SHP77 (cell line): ENCODE measurements at places on chromosomes 16 and 17.
A peak's percentile ranks its signal among the peaks of the same experiment; 100 is the strongest.

GRCh38 chr17:45792995-45793755 lies 9.1 kb downstream of the CRHR1 start:
- DNase-seq = no peak

DNA sequence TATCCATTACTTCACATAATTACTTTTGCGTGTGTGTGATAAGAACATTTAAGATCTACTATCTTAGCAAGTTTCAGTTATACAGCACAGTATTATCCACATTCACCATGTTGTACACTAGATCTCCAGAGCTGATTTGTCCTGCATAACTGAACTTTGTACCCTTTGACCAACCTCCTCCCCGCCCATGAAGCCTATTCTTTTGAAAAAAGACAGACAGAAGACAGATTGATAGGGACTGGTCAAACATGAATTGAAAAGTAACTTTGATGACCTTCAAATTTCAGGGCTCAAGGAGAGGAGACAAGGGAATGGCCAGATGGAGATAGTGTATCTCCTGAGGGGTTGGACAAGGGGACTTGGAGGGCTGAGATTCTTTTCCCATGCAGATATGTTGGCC lies 96.3 kb downstream of the CMC2 start:
- DNase-seq = no peak

GRCh38 chr17:48113201-48113676 lies 5.7 kb downstream of the SNX11 start:
- DNase-seq = no peak

DNA sequence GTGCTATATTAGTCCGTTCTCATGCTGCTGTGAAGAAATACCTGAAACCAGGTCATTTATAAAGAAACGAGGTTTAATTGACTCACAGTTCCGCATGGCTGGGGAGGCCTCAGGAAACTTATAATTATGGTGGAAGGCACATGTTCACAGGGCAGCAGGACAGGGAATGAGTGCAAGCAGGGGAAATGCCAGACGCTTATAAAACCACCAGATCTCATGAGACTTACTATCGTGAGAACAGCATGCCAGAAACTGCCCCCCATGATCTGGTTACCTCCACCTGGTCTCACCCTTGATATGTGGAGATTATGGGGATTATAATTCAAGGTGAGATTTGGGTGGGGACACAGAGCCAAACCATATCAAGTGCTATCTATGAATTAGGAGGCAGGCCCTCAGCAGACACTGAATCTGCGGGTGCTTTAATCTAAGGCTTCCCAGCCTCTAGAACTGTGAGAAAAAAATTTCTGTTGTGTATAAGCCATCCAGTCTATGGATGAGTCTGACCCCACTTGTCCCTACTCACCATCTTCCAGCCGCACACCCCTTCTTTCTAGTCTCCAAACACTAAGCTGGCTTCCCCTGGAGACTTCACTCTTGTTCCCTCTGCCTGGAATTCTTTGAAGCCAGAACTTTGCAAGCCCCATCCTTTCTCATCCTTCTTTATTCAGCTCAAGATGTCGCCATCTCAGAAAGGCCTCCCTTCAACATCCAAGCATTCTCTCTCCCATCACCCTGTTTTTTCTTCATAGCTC lies 772 bp upstream of the NUP93 start:
- DNase-seq = no peak

- DNase-seq = no peak
These were observed 10.5 kb downstream of the MNT start for GRCh38 chr17:2390199-2390836.

- peak; percentile 24 for DNase-seq
These were observed 84.6 kb downstream of the N4BP1 start for GRCh38 chr16:48525201-48526057.

GRCh38 chr17:75827308-75828075 lies 16.7 kb downstream of the UNC13D start:
- peak; percentile 87 for DNase-seq

GRCh38 chr17:14334276-14334840 lies 33.5 kb downstream of the HS3ST3B1 start:
- DNase-seq = no peak

DNA sequence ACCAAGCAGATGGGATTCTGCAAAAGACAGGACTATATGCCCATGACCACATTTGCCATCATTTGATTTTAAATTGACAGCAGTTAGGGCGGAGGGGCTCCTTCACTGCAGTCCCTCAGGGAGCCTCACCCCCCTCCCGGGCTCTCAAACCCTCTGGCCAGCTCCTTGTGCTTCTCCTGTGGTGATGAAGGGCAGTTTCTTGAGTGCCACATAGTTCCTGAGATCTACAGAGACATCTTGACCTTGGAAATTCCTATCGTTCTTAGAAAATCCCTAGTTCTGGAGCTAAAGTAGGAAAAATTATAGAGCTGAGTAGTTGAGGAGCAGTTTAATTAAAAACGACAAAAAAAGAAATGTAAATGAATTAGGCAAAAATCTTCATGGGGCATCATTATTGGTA lies 231.5 kb downstream of the CCDC182 start:
- no peak for DNase-seq

DNA sequence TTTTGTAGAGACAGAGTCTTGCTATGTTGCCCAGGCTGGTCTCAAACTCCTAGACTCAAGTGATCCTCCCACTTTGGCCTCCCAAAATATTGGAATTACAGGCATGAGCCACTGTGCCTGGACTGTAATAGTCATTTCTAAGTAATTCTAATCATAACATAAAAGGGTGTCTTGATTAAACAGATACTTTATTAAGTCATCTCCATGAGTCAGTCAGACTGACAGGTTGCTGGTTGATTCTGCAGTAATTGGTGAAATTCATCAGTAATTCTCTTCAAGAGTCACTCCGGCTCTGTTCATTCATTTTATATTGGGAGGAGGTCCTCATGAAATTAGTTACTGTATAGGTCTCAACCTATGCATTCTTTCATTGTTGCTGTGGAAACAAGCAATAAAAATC lies 85.6 kb downstream of the SPECC1 start:
- DNase-seq = no peak

DNA sequence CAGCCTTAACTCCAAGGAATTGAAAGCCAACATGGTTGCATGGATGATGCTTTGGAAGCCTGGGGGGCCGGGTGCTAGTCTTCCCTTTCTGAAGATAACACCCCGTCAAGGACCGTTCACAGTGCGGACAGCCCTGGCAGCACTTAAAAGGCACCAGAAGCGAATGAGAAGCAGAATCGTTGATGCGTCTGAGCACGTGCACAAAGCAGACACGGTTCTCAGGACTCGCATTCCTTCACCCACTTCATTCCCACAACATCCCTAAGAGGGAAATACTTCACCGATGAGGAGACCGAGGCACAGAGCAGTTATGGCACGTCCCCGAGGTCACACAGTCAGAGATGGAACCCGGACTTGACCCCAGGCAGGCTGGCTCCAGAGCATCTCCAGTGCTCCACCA lies 14.2 kb downstream of the TRPV1 start:
- no peak for DNase-seq

GRCh38 chr16:26913851-26914250 lies 152.9 kb upstream of the C16orf82 start:
- peak; percentile 9 for DNase-seq

GRCh38 chr16:89847051-89847939 lies 19.0 kb downstream of the SPIRE2 start:
- DNase-seq = peak; percentile 73

DNA sequence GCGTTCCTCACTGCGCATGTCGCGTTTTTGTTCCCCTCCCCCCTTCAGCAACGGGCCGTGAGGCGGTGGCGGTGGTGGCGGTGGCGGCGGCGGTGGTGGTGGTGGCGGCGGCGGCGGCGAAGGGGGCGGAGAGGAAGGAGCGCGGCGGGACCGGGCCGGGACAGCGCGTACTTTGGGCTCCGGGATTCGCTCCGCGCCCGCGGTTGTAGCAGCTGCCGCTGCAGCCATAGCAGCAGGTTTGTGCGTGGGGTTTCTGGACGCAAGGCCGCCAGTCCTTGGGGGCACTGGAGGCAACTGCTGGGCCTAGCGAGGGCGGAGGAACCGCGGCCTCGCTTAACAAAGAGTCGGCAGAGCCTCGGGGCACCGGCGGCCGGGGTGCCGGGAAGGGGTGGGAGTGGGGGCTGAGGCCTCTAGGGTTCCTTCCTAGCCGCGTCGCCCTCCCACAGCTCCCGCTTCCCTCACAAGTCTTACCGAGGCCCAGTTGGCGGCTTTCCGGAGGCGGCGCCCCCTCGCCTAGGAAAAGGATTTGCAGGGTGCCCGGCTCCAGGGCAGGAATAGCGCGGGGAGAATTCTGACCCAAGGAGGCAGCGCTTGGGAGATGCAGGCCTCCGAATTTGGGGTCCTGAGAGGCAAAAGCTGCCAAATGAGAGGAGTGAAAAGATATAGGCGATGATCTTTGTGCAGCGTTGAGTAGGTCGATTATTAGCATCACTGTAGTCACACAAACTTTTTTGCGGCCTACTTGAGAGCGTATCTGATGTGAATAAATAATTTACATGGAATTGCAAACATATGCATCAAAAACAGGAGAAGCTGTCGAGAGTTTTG lies at the start of gene DDX42:
Gene DDX42, plus strand, starts transcription at position 30 of the 828 bp plus-strand sequence. CDS start 12,880 bp downstream, outside the sequence.
- DNase-seq = peak; percentile 22

DNA sequence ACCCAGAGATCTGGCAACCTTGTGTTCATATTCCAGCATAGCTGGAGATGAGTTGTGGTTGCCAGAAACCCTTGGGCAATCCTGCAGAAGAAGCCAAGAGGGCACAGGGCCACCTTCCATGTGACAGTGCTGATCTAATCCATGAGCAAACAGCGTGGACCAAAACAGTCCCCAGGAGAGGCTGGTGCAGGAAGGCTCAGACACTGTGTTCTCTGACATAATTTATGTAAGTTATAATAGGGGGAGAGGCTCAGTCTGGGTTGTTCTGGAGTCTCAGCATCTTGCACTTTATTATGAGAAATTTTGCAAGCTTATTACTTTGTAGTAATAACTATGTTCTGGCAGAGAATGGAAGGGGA lies 273.9 kb downstream of the HAPSTR1 start:
- DNase-seq = peak; percentile 12

GRCh38 chr16:85062323-85062722 lies 34.7 kb downstream of the KIAA0513 start:
- DNase-seq = no peak

DNA sequence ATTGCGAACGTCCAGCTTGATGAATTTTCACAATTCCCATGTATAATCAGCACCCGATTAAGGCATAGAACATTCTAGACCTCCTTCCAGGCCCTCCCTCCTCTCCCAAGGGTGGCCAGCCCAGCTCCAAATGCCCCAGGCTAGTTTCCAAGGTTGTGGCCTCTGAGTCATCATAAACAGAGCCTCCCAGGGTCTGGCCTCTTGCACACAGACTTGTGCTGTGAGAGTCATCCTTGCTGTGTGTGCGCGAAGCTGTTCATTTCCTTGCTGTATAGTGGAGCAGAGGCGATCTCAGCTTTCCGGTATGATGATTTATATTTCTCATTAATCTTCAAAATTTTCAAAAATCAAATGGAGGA lies 20.5 kb upstream of the JPH3 start:
- no peak for DNase-seq

GRCh38 chr16:68289621-68290329 lies 21.0 kb downstream of the SLC7A6OS start:
- DNase-seq = no peak

DNA sequence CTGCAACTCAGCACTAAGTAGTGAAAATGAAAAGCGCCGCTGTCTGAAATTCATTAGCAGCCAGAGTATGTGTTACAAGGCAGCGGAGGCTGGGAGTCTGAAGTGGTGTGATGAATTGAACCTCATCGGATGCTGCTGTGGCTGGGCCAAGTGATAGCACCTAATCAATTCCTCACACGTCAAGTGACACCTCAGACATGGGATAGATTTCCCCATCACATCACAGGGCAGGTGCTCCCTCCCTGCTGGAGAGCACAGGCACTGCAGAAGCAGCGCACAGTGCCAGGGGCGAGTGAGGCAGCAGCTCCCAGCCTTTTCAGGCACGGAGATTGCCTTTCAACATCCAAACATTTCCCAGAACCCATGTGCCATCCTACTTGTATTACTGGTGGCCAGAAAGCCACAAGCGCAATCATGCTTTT lies 32.2 kb downstream of the DRC3 start:
- DNase-seq = peak; percentile 79

- DNase-seq = no peak
These were observed 21.6 kb upstream of the SMPD3 start for GRCh38 chr16:68469796-68470460.

GRCh38 chr16:70653809-70654771 lies 7.7 kb downstream of the IL34 start:
- DNase-seq = peak; percentile 87

DNA sequence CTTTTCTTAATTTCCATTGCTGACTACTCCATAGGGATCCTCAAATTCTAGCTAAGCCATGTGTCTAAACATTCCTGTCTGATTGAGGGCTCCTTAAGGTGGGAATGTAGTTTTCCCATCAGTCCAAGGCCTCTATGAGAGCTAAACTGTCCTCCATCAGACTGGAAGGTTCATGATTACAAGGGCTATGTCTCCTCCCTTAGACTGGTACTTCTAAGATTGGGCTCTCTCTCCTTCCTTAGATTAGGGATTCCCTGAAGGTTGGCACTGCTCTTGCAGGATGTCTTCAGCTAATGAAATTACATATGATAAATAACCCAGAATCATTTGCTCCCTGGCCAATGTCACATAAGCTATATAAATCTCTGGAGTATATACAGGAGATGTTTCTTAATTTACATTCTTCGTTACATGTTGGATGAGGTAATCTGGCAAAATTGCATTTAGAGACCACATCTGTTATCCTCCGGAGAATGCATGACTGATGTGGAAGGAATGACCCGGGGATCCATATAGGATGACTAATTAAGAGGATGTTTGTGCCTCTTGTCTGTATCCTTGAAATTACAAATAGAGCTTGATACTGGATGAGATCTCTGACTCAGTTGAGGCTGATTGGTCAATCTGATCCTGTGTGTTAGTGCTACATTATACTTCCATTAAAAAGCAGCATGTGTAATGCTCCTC lies 14.2 kb downstream of the B4GALNT2 start:
- no peak for DNase-seq

- DNase-seq = no peak
These were observed 16.0 kb downstream of the BTBD17 start for GRCh38 chr17:74345433-74346241.

DNA sequence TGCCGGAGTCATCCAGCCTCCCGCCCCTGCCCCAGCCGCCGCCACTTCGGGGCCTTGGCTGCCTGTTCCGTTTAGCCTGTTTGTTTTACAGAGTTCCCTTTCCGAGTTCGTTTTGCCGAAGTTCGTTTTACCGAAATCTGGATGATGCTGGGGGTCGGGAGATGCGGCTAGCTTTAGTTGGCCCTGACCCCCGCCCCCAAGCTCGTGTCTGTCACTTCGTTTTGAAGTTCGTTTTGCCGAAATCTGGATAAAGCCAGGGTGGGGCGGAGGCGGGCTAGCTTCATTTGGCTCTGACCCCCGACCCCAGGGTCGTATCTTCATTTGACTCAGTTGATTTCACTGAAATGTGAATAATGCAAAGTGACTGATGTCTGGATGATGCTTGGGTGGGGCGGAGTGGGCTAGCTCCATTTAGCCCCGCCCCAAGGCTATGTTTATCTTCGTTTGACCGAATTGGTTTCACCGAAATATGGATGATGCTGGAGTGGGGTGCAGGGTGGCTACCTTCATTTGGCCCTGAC lies 591 bp downstream of the PSMD7 start:
- DNase-seq = peak; percentile 13

DNA sequence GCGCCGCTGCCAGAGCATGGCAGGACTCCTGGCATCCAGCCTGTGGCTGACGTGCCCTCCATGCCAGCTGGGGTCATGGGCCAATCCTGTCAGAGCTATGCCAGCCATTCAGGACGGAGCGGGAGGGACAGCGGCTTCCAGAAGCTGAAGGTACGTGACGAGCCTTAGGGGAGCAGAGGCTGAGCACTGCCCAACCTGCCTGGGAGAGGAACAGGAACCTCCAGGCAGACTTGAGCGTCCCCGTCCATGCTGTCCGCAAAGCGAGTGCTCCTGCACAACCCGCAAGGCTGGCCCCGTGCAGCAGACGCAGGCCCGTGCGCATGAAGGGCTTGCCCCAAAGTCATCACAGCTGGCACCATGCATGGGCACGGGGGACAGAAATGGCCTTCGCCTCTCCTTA lies 21.5 kb downstream of the NDUFAF8 start:
- no peak for DNase-seq
